Activated T-cell treated with anti-CD3 and anti-CD28 coated beads, Interleukin-2, amount 50 U/mL, for 72 hours (primary cell): ENCODE measurements at places on chromosomes 4 and X.

GRCh38 chr4:146243141-146243882 lies 29.0 kb downstream of the REELD1 start:
- peak; percentile 80 for DNase-seq

- no peak for DNase-seq
Observed at GRCh38 chr4:100302061-100303026, 112.1 kb upstream of the DDIT4L start.

DNA sequence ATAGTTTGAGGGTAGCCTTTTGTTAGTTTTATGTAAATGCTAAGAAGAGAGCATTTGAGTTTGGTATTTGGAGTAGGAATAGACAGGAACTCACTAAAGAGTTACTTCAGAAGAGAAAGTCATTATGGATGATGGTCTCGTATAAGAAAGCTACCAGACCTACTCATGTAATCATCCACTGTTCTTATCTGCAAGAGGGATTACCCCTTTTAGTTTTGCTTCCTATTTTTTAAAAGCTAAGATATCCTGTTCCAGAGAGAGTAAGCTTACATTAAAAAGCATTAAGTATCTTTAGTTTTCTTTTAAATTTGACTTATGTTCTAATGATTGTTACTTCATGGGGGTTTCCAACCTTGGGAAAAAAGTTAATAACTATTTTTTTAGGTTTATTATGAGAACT lies 12.5 kb upstream of the ART3 start:
- no peak for DNase-seq

DNA sequence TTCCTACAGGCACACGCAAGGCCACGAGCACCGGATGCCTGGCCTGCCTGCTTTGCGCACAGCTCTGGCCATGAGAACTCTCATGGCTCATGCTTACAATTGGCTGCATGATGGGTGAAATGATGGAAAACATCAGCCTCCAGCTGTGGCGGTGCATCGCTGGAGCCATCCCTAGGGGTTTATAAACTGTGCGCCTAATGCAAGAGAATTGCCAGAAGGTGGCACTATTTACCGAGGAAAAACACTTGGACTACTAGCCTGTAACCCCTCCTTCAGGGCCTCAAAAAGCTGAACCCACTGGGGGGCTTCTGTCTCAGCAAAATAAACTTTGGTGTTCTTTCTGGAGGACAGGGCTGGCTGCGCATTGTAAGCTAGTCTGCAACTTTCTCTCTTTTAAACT lies 51.9 kb downstream of the PHKA2 start:
- no peak for DNase-seq

DNA sequence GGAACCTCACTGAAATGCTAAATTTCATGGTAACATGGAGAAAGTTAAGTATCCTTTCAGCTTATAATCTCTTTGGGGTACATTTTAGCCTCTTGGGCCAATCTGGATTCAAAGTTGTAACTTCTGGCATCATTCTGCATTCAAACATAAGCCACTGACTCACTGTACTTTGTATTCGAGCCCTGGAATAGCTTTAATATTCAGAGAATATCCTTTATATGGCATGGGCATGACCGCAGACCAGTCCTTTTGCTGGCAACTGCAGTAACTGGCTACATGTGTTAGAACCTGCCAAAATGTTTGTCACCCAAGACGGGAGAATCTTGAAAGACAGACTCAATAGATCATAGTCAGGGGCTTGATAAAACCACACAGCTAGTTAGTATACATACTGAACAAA lies 3.3 kb downstream of the GASK1B start:
- no peak for DNase-seq

DNA sequence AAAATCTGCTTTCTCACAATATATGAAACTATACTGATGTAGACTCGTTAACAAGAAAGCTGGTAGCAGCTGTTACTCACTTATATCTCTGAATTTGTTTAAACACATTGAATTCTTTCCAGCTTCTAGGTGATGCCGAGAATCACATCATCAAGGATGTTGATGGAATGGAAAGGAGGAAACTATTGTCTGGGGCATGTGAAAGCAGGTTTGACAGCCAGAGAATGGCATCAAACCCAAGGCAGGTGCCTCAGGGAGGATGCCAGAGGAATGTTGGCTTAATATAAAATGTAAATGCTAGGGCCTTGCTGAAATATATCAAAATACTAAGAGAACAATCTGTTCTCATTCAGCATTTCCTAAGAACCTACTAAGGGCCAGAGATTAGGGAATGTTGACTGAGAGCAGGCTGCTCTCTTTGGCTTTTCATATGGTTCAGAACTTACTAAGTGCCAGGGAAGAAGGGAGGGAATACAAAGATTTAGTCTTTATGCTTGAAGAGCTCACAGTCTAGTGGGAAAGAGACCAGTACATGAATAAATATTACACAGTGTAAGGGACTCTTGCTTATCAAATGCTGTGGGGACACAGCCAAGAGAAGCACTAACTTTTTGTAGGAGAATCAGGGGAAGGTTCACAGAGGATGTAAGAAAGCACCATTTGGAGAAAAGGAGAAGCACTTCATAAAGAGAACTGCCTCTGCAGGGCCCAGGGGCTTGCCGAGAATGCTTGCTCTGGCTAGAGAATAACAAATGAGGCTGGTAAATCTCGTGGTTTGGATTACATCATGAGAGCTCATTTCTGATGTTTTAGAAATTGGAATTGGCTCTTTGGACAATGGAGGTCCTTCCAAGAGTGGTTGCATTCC lies 14.7 kb downstream of the SLIT2 start:
- no peak for DNase-seq

GRCh38 chr4:98434816-98435215 lies 173.6 kb downstream of the RAP1GDS1 start:
- DNase-seq, result no peak

DNA sequence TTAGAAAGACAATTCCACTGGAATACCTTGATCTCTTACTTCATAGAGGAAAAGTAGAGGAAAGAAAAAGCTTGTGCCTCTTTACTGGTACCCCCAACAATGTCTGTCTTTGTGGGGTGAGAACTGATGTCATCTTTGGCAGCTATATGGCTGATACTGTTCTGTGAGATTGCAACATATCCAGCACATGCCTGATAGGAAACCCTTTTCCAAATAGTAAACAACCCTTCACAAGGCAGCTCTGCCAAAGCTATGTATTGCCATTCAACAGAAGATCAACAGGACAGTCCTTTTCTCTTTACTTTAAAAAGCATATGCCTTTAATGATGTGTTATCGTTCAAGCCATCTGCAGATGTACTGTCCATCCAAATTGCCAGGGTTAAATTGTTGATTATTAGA lies 105.9 kb downstream of the IL1RAPL1 start:
- DNase-seq, result no peak

DNA sequence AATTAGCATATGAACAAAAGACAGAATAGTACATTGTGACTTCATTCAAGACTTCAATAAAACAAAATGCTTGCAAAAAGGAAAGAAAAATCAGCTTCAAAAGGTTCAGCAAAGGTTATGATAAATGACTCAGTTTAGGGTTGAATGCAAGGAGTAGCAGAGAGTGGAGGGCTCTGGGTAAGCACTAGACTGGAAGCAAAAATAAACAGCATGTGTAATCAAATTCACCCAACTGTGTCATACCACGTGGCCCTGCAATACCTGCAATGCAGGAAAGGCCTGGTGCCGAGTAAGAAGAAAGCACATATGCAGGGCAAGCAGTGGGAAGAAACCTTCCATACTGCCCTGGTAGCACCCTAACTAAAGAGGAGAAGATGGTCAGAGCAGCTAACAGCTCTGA lies 88.7 kb downstream of the ATP11C start:
- no peak for DNase-seq

GRCh38 chr4:20844311-20844710 lies 144.1 kb downstream of the PACRGL start:
- DNase-seq, result no peak

GRCh38 chr4:83860200-83860599 lies 324.3 kb downstream of the GPAT3 start:
- no peak for DNase-seq

DNA sequence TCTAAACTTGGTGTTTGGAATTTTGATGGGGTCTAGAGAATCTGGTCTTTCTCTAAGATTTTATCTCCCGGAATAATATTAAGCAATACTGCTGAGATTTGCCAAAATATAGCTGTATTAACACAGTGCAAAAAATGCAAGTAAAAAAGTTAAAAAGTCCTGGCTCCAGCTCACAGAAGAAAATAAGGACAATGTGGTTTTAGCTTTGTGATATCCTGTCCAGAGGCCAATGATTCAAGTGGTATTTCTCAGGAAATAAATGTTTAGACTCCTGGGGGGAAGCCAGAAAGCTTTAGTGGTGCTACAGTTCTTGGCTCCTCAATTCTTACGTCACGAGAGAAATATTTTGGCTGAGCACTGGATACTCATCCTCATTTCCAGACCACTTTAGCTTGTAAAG lies 40.9 kb upstream of the IL13RA2 start:
- DNase-seq, result no peak

DNA sequence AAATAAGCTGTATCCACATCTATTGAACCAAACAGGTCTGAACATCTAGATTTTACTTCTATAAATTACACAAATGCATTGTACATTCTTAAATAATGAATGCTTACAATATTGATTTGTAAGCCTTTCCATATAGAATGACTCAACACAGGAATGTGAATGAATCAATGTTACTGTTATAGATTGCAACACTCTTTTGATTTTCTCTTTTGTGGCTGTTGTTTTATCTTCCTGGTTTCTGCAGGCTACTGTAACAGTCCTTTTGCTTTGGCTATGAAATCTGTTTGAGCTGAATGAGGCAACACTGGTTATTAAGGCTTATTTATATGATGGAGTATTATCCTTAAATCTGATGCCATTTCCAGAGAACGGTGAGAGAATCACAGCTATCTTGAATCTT lies 49.5 kb downstream of the GPR50 start:
- no peak for DNase-seq
